T-helper 17 cell (primary cell): ENCODE measurements at places on chromosomes 2 and 18.

DNA sequence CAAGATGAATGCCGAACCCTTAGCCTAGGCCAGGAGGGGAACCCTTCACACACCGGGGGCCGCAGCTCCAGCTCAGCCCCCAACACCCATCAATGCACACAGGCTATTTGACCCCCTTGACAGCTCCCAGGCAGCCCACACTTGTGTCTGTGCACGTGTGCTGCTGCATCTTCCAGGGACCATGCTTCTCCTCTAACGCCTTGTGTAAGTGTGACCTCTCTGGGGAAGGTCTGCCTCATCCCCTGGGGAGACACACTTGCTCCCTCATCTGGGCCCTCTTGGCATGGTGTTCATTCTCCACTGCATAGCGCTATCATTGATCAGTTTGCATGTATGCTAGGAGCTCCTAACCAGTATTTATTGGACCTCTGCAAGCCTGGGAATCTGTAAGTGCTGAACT is 120.0 kb upstream of the FHL2 start:
- DNase-seq: no peak

DNA sequence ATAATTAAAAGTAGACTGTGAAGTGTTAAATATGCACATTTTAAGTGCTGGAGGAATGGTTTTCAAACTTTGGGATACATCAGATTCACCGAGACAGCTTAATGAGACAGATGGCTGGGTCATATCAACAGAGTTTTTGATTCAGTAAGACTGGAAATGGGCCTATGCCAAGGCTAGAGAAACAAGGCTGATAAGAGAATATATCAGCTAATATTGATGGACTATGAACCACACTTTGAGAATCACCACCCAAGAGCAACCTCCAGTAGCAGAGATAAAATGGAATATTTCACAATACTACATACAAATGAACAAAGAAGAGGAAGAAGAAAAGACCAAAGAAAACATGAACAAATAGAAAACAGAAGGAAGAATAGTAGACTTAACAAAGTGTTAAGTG is 450.2 kb upstream of the KLHL29 start:
- no peak for DNase-seq

DNA sequence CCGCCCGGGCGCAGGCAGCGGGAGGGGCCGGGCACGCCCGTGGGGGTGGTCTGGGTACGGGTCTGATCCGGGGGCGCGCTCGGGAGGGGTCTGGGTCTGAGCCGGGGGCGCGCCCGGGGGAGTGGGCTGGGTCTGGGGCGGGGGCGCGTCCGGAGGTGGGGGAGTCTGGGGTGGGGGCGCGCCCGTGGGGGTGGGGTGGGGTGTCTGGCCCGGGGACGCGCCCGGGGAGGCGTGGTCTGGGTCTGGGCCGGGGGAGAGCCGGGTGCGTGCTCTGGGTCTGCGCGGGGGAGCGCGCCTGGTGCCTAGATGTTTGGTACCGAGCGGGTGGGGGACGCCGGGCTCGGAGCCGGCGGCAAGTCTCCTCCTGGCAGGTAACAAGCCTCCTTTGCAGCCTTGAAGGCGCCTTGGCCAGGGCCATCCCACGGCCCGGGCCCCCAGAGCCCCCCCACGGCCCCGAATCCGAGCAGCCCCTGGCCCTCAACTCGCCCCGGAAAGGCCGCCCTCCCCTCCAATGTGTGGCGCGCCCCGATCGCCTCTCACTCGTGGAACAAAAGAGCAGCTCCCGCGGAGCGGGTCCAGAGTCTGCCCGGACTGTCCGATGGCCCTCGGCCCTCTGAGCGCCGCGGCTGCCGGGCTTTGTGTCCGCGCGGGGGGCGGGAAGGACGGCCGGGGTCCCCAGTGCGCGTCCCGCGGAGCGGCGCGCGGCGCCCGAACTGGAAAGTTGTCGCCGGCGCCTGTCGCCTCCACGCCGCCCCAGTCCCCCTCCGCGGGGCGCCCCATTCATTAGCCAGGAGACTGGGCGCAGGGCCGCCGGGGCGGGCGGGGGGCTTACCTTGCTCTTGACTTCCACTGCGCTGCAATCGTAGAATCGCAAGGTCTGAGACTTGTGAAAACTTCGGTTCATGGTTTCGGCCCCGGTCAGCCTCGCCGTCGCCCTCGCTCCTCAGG is 595 bp downstream of the PARD6G start:
- no peak for DNase-seq

DNA sequence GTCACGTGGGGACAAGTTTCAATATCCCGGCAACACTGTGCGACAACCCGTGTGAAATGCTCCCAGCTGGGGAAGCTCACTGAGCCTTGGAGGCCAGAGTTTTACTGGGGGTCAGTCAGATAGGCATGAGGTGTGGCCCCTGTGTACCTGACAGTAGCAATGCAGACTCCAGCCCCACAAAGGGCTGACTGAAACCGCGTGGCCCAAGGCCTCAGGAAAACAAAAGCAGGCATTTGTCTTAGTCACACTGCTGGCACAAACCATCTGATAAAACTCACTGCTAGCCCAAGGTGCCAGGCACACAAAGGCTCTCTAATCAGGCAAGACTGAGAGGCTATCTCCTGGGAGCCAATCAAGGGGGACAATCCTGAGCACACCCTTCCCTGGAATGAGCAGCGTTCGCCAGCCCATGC is 786.6 kb upstream of the RAB6C start:
- no peak for DNase-seq

DNA sequence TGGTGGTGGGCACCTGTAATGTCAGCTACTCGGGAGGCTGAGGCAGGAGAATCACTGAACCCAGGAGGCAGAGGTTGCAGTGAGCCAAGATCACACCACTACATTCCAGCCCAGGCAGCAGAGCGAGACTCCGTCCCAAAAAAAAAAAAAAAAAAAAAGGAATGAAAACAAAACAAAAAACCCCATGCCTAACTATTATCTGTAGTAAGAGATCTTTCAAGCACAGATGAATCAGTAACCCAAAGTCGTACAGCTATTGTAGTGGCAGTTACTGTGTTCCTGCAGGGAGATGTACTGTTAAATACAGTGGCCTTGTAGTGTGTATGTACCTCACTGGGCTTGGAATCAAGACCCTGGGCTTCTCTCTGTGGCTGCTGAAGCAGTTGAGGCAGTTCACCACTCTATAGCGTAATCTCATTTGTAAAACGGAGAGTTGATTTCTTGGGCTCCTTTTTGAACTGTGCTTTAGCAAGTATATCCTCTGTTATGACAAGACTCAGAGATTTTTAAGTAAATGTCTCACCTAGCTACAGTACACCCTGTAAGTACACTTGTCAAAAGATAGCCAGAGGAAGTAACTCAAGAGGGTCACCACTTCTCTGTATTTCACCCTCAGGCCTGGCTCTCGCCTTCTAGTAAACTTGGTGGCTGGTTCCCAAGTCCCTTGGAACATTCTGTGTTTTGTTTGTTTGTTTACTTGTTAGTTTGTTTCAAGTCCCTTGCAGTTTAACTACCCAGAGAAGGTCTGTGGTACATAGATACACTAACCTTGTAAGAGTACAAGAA is 109.6 kb upstream of the FOSL2 start:
- DNase-seq: no peak
